NCI-H2081 treated with DMSO at 0.1 percent for 48 hours (cell line): ENCODE measurements at places on chromosomes 4 and X.

GRCh38 chr4:90855111-90855510 is 727.9 kb downstream of the CCSER1 start:
- DNase-seq: no peak

- no peak for DNase-seq
These were observed 17.2 kb downstream of the GPR174 start for GRCh38 chrX:79161655-79162054.

- no peak for DNase-seq
These were observed 39.3 kb downstream of the NUDT6 start for GRCh38 chr4:122882857-122883735.

GRCh38 chr4:37793562-37793961 is 32.9 kb upstream of the PGM2 start:
- DNase-seq: no peak

DNA sequence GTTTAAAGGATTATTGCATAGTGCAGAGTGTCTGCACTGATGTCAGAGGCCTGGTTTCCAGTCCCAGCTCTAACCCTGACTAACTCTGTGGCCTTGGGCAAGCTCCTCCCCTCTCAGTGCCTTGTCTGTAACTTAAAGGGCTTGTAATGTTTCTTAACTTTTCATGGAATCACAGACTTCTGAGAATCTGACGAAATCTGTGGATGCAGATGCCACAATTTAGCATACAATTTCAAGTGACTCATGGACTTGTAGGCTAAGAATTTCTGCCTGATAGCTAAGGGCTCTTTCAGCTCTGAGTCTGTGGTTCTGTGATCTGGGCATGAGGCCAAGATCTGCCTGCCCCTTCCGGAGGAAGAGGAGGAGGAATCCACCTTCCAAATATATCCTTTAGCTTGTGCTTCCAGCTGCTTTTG is 236.9 kb downstream of the AR start:
- no peak for DNase-seq

- DNase-seq: no peak
These were observed 97.9 kb downstream of the NR3C2 start for GRCh38 chr4:148344352-148344751.

DNA sequence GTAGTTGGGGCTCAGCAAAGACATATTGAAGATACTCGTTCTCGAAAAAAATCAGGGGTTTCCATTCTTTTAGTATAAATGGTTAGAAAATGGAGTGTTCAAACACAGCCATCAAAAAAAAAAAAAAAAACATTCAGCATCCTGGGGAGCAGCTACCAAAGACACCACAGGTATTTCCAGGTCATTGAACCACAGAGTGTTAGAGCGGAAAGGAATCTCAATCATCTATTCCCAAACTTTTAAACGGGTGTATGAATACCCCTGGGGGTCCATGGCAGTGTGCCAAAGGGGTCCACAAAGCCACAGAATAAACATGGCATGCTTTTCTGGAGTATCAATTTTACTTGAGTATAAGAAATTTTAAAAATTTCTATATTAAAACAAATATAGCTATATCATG is 6.9 kb upstream of the FGF16 start:
- no peak for DNase-seq

DNA sequence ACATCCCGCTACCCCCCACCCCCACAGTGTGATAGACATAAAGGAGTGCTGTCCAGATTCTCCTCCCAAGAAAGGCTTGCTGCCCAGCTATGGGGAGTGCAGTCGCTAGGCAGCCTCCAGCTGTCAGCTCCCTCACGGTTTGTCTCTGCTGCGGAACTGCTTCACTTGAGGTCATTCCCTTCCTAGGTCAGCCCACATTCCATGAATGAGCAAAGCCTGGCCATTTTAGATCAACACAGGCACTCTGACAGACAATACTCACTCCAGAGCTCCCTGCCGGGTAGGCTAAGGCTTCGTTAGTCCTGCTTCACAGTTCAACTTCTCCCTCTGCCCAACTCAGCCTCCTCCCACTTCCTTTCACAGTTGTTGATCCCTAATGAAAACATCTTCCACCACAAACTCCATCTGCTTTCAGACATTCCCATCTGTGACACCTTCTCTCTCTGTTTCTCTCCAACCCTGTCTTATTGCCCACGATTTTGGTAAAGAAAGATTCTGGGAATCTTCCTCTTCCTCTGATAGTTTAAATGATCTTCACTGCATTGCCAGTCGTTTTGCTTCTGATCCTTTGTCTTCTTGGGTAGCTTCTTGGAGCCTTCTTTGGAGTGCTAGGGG is 318.9 kb upstream of the F9 start:
- no peak for DNase-seq

DNA sequence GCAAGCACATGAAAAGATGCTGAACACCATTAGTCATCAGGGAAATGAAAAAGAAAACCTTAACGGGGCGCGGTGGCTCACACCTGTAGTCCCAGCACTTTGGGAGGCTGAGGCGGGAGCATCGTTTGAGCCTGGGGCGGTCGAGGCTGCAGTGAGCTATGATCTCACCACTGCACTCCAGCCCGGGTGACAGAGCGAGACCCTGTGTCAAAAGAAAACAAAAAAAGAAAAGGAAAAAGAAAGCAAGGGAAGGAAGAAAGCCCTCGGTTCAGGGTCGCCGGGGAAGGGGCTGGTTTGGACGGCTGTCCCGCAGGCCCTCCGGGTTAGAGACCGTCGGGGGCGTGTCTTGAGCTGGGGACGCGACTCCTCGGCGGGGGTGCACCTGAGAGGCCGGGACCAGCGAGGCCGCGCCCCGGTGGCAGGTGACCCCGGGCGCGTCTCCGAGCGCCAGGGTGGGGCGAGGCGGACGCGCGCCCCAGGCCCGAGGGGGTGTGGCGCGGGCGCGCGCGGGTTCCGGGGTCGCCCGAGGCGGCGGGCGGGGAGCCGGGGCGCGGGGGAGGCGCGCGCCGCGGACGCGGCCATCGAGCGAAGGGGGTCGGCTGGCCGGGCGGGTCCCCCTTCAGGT is 478 bp upstream of the PLXNA3 start:
- DNase-seq: no peak

DNA sequence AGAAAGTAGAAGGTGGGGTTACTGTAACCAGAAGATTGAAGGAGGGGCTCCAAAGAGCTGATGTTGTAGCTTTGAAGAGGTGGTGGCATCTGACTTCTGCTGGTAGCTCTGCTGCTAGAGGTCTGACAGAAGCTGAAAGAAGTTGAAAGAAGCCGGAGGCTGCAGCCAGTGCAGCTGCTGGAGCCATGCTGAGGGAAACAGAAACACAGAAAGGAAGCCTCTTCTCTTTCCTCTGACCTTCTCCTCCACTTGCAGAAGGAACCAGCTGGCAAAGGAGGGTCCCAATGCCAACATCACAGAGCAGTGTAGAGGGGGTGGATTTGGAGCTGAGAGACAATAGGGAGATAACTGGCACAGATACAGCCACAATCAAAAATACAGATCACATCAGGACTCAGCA is 89.3 kb upstream of the HHIP start:
- no peak for DNase-seq

- DNase-seq: no peak
These were observed 17.3 kb downstream of the COQ2 start for GRCh38 chr4:83267121-83267829.

GRCh38 chr4:110753466-110753865 is 130.6 kb upstream of the PITX2 start:
- no peak for DNase-seq

GRCh38 chr4:151962138-151962823 is 201.5 kb upstream of the GATB start:
- no peak for DNase-seq

DNA sequence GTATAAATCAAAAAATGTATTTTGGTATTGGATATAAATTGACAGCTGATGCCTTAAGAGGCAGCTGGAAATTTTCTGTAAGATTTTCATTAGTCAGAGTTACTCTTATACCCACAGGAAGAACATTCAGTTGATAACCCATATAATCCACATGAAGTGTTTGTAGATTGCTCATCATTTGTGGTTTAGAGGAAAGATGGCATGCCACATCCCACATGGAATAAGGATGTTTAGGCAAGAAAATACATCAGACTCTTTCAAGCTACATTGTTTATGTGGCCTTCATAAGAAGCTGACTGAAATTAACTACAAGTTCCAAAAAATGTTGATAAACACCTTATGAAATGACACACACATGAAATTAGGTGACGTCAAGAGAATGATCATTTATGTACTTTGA is 56.6 kb downstream of the AREG start:
- no peak for DNase-seq

GRCh38 chr4:151887816-151888180 is 127.0 kb upstream of the GATB start:
- no peak for DNase-seq

DNA sequence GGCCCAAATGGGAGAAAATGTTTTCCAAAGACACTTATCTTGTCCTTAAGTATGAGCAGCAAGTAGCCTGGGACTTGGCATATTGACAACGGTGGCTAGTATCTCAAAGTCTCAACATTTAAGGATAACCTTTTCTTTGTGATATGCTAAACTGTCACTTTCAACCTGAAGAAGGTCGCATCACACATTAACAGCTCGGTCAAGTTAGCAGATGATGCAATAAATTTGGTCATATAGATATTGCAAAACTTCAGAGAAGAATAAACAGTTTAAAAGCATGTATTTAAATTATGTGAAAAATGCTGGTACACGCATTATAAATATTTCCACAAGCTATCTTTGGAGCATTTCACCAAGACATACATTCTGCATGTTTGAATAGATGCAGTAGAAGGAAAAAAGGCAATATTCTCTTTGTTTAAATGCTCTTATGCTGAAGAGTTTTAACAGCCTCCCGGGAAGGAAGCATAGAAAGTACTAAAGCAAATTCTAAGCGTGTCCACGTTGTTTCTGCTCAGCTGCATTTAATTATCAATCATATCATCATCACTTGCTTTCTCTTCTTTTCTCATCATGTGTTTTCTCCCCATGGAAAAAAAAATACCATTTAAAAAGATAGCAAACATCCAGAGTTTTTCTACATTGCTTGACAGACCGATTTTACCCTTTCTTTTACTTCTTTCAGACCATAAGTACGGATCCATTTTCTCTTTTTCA is 24.2 kb downstream of the ARHGAP6 start:
- no peak for DNase-seq

DNA sequence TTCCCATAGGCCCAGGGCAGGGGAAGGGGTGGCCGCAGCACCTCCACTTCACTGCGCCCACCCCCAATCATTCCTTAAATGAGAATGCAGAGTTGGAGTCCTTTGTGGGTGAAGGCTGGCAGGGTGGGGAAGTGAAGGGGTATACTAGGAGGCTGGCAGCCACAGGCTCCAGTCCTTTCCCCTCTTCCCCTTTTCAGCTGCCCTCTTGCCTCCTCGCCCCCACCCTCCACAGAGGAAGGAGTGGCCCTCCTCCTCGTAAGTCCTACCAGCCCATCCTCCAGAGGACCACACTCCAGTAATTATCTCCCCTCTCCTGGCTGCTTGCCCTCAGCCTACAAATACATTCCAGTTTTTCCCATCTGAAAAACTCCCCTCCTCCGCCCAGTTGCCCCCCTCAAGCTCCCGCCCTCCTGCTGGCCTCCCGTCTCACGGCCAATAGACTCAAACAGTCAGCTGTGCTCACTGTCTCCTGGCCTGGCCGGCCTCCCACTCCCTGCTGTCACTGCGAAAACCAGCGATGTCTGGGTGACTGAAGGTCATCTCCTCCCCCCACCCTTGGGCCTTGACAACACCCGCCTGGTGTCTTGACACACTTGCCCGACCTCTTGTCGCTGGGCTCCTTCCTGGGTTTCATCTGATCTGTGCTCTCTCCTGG is 38.8 kb downstream of the EFNB1 start:
- no peak for DNase-seq

GRCh38 chrX:9728261-9728660 is 37.4 kb downstream of the GPR143 start:
- DNase-seq: no peak

DNA sequence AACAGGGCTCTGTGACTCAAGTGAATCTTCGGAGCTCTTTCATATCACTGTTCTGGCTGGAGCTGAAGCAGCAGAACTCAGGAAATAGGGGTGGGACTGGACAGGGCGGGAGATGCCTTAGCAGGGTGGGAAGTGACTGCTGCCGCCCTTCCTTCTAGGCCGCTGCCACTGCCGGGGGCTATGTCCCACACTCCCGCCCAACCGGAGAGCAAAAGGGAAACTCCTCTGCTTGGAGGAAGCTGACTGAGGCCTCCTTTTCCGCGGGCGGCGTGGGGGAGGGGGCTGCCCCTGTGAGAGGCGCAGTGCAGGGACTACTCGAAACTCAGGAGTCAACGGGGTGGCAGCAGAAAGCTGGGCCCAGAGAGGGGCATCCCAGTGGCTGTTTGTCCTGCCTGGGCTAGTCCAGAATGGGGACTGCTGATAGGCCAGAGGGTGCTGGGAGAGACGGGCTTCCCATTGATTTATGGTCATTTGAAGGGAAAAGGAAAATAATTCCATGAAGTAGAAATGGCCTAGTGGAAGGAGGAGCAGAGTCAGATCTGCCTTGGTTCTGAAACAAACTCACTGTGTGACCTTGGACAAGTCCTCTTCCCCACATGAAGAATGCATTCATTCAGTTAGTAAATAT is 36.9 kb downstream of the STARD8 start:
- DNase-seq: no peak

DNA sequence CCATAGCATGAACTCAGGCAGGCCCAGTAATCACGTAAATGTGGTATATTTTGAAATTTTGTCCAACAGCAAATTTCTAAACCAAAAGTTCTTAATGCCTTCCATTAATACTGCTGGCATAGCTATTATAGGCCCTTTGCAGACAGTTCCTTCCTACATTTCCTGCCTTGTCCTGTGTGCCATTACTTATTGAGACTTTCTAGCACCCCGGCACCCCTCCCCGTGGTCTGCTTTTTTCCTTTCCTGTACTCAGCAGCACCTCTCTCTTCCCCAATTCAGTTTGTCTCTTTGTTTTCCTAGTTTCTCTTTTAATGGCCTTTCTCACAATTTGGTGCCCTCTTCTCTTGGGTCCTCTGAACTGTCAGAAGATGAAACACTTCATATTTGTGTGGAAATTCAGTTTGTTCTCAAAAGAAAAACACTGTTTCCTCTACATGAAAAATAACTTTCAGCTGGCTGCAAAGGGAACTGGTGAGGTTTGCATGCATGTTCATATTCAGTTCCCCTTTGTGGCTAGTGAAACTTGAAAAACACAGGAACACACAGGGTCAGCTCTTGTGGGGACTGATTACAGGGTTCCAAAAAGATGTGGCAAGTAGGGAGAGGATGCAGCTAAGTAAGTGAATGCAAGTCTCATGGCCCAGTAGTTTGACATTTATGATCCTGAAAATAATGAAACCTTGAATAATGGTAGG is 17.1 kb downstream of the GPR34 start:
- no peak for DNase-seq

GRCh38 chr4:36189511-36190226 is 54.6 kb downstream of the ARAP2 start:
- no peak for DNase-seq

- DNase-seq: no peak
These were observed 245.8 kb upstream of the GK2 start for GRCh38 chr4:79653871-79654270.

DNA sequence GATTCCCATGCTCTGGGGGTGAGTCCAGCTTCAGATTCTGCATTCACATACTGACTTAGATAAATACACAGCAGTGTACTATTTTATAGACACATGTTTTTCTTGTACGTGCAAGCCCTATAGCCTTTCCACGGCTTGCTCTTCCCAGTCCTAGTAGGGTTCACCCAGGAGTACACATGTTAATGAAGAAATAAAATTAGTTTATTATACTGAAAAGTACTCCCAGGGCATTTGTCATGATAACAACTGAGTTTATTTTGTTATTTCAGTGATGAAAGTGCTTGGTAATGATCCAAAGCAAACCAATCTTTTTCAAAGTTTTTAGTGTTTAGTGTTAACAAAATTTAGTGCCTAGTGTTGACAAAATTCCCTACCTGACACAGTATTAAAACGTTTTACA is 21.3 kb downstream of the MAPK10 start:
- no peak for DNase-seq
